Bone marrow (tissue), 2 donors: ENCODE measurements at places on chromosomes 4 and X.

- no peak for DNase-seq
These were observed 183.1 kb upstream of the MXRA5 start for GRCh38 chrX:3529466-3530010.

- no peak for DNase-seq
These were observed 19.2 kb downstream of the F11 start for GRCh38 chr4:186285147-186285546.

DNA sequence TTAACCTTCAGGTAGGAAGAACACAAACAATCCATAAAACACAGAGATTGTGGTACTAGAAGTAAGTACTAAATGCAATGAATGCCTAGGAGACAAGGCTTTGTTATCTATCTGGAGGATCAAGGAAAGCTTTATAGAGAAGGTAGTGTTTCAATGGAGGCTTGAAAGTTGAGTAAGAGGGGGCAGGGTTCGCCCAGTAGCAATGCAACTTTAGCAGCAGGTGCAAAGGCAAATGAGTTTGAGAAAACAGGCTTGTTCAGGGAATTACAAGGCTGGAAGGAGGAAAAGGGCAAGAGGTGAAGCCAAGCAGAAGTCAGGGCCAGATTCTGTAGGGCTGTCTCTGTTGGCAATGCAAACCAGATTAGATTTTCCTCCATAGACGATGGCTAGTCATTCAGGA, 35.5 kb upstream of the AMELX start:
- no peak for DNase-seq

DNA sequence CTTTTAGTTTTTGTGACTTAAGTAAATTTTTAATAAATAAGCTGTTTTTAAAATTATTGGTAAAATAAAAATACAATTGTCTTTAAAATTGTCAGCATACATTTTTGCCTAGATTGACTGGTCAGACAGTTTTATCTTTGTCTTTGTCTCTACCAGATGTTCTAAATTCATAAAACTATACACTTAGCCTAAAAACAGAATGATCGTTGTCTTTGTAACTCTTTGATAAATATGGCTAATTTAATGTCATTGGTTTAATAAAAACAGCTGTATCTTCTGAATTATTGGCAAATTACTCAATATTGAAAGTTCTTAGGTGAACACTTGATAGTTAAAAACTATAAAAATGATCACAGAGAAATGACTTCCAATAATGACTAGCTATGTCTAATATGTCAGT, 36.5 kb upstream of the NPFFR2 start:
- DNase-seq: no peak

DNA sequence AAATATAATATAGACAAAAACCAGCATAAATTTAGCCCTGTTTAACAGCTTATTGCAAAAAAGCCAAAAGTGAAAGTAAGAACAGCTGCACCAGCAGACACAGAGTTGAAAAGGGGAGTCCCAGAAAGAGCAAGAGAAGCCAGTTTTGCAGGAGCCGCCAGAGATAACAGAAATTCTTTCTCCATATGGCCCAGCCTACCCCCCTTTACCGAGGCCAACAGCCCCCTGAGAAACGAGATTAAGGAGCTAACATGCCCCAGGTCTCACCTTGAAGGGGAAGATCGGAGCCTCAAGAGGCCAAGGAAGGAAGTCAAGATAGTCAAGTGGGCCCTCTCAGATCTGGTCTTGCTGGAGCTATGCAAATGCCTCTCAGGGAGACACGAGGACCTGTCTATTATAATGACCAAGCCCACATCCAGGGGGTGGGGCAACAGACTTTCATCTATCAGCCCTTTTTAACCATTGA, 4.8 kb downstream of the ACOX3 start:
- DNase-seq: no peak

GRCh38 chr4:147971116-147971515, 239.2 kb downstream of the ARHGAP10 start:
- DNase-seq: no peak

DNA sequence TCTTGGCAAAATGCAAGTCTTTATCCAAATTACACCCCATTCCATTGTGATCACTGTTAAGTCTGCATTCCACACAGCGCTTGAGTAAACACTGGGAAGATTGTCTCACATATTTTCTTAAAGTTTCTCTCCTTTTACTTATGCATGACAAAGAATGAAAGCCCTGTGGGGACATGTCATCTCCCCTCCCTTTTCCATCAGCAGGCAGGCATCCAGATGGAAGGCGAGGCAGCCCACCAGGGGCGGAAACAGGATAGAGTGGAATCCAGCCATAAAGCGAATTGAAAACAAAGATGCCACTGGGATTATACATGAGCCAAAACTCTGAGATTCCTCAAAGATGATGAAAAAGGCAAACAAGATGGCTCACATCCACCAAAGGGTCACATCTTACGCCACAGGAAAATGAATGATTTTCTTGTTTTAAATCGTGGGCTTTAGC, 78.2 kb downstream of the AFAP1 start:
- no peak for DNase-seq

GRCh38 chrX:9597361-9598035, 132.6 kb downstream of the TBL1X start:
- DNase-seq: no peak

DNA sequence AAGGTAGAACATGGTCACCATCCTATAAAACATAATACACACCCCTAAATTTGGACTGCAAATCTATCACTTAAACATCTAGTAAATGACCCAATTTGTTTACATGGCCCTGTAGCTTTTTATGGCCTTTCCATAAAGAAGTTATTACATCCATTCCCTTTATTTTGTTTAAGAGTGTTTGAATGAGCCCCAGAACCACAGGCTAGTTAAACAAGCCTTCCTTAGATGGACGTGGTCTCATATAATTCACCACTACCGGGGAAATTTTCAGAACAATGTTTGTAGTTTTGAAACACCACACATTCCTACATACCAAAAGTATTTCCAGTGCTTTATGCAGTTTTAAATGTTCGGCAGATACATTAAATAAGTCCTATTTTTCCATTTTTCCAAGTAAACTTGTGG, 12.3 kb downstream of the PDGFC start:
- DNase-seq: no peak

- no peak for DNase-seq
These were observed 615 bp downstream of the NEXMIF start for GRCh38 chrX:74924449-74925224.

- DNase-seq: no peak
These were observed 32.5 kb downstream of the MEPE start for GRCh38 chr4:87865288-87865687.

- no peak for DNase-seq
These were observed 29.5 kb downstream of the TMPRSS11A start for GRCh38 chr4:67933755-67934154.

GRCh38 chrX:37476571-37477170, 94.8 kb upstream of the LANCL3 start:
- DNase-seq: no peak

DNA sequence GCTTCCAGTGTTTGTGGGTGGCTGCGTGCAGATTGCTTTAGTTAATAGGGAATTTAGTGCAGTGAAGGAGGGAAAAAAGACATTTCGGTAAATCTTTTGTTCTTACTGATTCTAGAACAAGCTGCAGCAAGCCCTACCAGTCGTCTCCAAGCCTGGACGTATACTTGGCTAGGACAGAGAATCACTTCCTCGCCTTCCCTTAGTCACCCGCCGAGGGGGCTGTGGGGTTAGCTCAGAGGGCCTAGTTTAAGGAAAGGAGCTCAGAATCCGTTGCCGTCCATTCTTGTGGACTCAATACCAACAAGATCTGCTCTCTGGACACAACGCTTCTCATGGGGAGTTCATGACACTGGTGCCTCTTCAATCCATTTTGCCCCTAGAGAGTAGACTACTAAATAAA, 36.3 kb upstream of the FAT1 start:
- DNase-seq: no peak

GRCh38 chr4:85431881-85432485, 43.0 kb upstream of the ARHGAP24 start:
- no peak for DNase-seq

DNA sequence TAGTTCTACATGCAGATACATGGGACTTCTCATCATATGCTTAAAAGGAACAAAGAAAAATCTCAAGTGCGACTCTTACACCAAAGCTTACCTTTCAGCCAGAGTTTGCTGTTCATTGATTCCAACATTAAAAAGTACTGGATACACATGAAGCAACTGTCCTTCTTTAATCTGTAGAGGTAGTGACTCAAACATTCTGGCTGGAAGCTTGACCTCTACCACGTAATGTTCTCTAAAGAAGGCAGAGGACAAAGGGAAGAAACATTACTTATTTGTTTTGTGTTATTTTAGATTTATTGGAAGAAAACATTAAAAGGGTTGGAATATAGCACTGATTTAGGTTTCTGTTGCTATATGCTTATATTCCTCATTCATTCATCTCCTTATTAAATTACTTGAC, 476.1 kb downstream of the IL15 start:
- DNase-seq: no peak
